Osteoblast (primary cell): ENCODE measurements at places on chromosomes 1 and 21. TPM values are rescaled to one million over a fixed set of nuclear protein-coding genes. Genes with fewer than 3 reads are reported as not detected.

- H3K27me3 ChIP-seq = no peaks in the 10 kb centered on the region
- no peak overlapping the region for H3K4me3 ChIP-seq
- H3K36me3 ChIP-seq = no peaks in the 10 kb centered on the region
- DNase-seq = no peak
- no peaks in the 10 kb centered on the region for H3K4me1 ChIP-seq
- no peak overlapping the region for H3K27ac ChIP-seq
Measured at GRCh38 chr1:234168061-234168724, 205.1 kb upstream of the COA6 start.

GRCh38 chr1:244214009-244214967 lies 163.2 kb downstream of the ZBTB18 start:
- no peaks in the 10 kb centered on the region for H3K36me3 ChIP-seq
- H3K4me1 ChIP-seq = peaks cover 22% of the 10 kb centered on the region
- H3K27me3 ChIP-seq = no peaks in the 10 kb centered on the region
- peak overlapping the region; percentile 13 for H3K4me3 ChIP-seq

GRCh38 chr1:2231532-2232254 lies 3.6 kb downstream of the SKI start:
- peaks cover 51% of the 10 kb centered on the region for H3K4me1 ChIP-seq
- DNase-seq = peak; percentile 99
- H3K36me3 ChIP-seq = peaks cover 7% of the 10 kb centered on the region
- peak overlapping the region; percentile 88 for H3K4me3 ChIP-seq
- peak overlapping the region; percentile 69 for H3K27ac ChIP-seq
- H3K27me3 ChIP-seq = no peaks in the 10 kb centered on the region

GRCh38 chr1:2534687-2535441 lies 4.8 kb upstream of the HES5 start:
- peaks cover 17% of the 10 kb centered on the region for H3K27me3 ChIP-seq
- DNase-seq = no peak
- H3K27ac ChIP-seq = no peak overlapping the region
- peaks cover 7% of the 10 kb centered on the region for H3K4me1 ChIP-seq
- no peaks in the 10 kb centered on the region for H3K36me3 ChIP-seq
- H3K4me3 ChIP-seq = no peak overlapping the region

GRCh38 chr1:43444836-43445235 lies 8.9 kb downstream of the HYI start:
- peaks cover 87% of the 10 kb centered on the region for H3K36me3 ChIP-seq
- H3K27me3 ChIP-seq = no peaks in the 10 kb centered on the region
- no peak overlapping the region for H3K27ac ChIP-seq
- no peaks in the 10 kb centered on the region for H3K4me1 ChIP-seq
- H3K4me3 ChIP-seq = no peak overlapping the region
- DNase-seq = no peak

GRCh38 chr1:113856401-113856790 lies 15.1 kb downstream of the PTPN22 start:
- no peak overlapping the region for H3K4me3 ChIP-seq
- no peak for DNase-seq
- no peak overlapping the region for H3K27ac ChIP-seq
- H3K4me1 ChIP-seq = peaks cover 18% of the 10 kb centered on the region
- H3K27me3 ChIP-seq = no peaks in the 10 kb centered on the region

GRCh38 chr1:43531906-43532584 lies 1.4 kb downstream of the PTPRF start:
- peak overlapping the region; percentile 32 for H3K27ac ChIP-seq
- no peaks in the 10 kb centered on the region for H3K36me3 ChIP-seq
- DNase-seq = peak; percentile 77
- H3K27me3 ChIP-seq = no peaks in the 10 kb centered on the region
- peaks cover 16% of the 10 kb centered on the region for H3K4me1 ChIP-seq

DNA sequence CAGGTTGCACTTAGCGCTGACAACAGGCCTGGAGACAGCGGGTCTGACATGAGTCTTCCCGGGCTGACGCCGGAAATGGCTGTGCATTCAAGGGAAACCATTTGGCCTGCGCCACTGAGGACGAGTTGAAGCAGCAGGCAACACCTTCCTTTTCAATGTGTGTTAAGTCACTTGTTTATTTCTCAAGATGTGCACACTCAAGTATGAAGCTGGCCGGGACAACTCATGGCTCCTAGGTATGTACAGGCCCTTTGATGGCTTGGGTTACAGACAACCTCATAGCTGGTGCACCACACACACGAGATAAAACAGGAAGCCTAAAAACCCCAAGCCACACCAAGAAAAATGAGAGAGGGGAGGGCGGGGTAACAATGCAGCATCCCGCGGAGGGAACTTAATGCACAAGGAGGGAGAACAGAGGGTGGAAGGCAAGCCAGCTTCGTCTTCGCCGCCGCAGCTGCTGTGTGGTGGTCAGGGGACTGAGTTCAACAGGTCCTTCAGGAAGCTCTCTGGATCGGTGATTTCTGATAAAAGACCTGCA lies 118.0 kb upstream of the IFFO2 start:
- H3K4me3 ChIP-seq = no peak overlapping the region
- peaks cover 66% of the 10 kb centered on the region for H3K36me3 ChIP-seq
- no peaks in the 10 kb centered on the region for H3K4me1 ChIP-seq
- no peak overlapping the region for H3K27ac ChIP-seq

GRCh38 chr1:170959385-170959784 lies 24.1 kb downstream of the MROH9 start:
- H3K36me3 ChIP-seq = no peaks in the 10 kb centered on the region
- H3K27me3 ChIP-seq = no peaks in the 10 kb centered on the region
- no peak overlapping the region for H3K27ac ChIP-seq
- peak; percentile 60 for DNase-seq
- H3K4me1 ChIP-seq = peaks cover 4% of the 10 kb centered on the region
- H3K4me3 ChIP-seq = no peak overlapping the region

DNA sequence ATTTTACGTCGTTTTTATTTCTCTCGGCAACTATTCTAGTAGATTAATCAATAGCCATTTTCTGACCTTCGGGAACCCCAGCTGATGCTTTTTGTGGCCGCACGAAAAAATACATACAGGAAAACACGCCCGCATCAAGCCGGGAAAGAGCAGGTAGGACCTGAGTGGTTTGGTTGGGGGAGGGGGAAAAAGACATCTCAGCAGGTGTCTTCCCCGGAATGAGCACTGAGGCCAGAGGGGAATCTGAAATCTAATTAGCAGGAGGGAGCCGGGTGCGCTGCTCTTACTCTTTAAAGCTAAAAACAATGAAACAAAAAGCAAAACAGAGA lies 618 bp upstream of the FOXD3 start:
- H3K27me3 ChIP-seq = peaks cover 99% of the 10 kb centered on the region
- H3K4me3 ChIP-seq = peak overlapping the region; percentile 67
- DNase-seq = no peak

- peak overlapping the region; percentile 40 for H3K4me3 ChIP-seq
- H3K4me1 ChIP-seq = no peaks in the 10 kb centered on the region
- H3K27me3 ChIP-seq = no peaks in the 10 kb centered on the region
- H3K27ac ChIP-seq = no peak overlapping the region
- H3K36me3 ChIP-seq = no peaks in the 10 kb centered on the region
- DNase-seq = peak; percentile 11
Measured at GRCh38 chr1:190478149-190479049, 735 bp upstream of the BRINP3 start.

GRCh38 chr1:222009105-222009730 lies 267.3 kb upstream of the DUSP10 start:
- no peaks in the 10 kb centered on the region for H3K36me3 ChIP-seq
- no peak overlapping the region for H3K4me3 ChIP-seq
- peaks cover 16% of the 10 kb centered on the region for H3K4me1 ChIP-seq
- no peak overlapping the region for H3K27ac ChIP-seq
- DNase-seq = no peak

GRCh38 chr1:147266381-147266780 lies 23.9 kb downstream of the CHD1L start:
- H3K27ac ChIP-seq = no peak overlapping the region
- H3K4me3 ChIP-seq = no peak overlapping the region
- H3K4me1 ChIP-seq = peaks cover 19% of the 10 kb centered on the region
- H3K27me3 ChIP-seq = no peaks in the 10 kb centered on the region
- DNase-seq = no peak

GRCh38 chr1:76055987-76056386 lies 18.6 kb upstream of the ST6GALNAC3 start:
- no peaks in the 10 kb centered on the region for H3K36me3 ChIP-seq
- no peak overlapping the region for H3K4me3 ChIP-seq
- no peak overlapping the region for H3K27ac ChIP-seq
- no peaks in the 10 kb centered on the region for H3K27me3 ChIP-seq

DNA sequence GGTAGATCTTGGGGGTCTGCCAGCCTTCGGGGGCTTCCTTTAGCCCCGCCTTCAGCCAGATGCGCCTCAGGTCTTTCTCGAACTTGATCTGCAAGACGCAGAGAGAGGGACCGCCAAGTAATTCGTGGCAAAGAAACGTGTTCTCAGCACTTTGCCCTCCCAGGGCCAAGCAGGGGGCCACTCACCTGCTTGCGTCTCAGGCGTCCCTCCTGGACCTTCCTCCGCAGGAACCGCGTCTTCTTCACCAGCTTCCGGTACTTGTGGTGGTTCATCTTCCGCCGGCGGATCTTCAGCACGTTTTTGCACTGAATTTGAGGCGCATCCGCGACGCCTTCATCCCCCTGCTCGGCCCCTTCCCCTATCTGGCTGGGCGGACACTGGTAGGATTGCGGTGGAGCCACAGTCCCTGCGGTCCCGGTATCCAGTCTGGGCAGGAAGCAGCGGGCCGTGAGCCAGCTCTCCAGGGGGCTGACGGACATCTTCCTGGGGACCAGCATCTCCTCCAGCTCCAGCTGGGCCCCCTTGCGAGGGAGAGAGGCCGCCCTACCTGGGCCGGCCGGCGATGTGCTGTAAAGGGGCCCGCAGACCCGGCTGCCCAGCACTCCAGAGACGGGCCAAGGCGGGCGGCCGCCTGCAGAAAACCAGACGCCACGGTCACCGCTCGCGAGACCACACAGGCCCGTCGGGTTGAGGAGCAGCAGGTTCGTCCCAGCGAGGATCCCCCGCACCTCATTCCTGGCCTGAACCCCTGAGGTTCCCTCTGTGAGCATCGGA lies 1.0 kb downstream of the AURKAIP1 start:
- peak; percentile 85 for DNase-seq
- H3K4me1 ChIP-seq = peaks cover 25% of the 10 kb centered on the region
- H3K36me3 ChIP-seq = peaks cover 6% of the 10 kb centered on the region
- peak overlapping the region; percentile 92 for H3K4me3 ChIP-seq

DNA sequence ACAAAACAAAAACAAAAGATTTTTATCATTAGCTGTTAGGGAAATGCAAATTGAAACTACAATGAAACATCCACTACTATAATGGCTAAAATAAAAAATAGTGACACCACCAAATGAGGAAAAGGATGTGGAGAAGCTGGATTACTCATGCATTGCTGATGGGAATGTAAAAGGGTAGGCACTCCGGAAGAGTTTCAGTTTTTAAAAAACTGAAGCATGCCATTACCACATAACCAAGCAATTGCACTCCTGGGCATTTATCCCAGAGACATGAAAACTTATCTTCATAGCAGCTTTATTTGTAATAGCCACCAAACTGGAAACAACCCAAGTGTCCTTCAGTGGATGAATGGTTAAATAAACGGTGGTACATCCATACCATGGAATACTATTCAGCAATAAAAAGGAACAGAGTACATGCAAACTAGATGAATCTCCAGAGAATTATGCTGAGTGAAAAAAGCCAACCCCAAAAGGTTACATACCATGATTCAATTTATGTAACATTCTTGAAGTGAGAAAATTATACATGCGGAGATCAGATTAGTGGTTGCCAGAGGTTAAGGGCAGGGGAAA lies 14.5 kb upstream of the CFAP298 start:
- H3K4me3 ChIP-seq = no peak overlapping the region
- H3K4me1 ChIP-seq = no peaks in the 10 kb centered on the region
- DNase-seq = peak; percentile 52
- no peaks in the 10 kb centered on the region for H3K27me3 ChIP-seq
- no peak overlapping the region for H3K27ac ChIP-seq

GRCh38 chr1:171310661-171311087 lies 3.3 kb upstream of the FMO4 start:
- H3K27me3 ChIP-seq = peaks cover 3% of the 10 kb centered on the region
- H3K36me3 ChIP-seq = no peaks in the 10 kb centered on the region
- no peak for DNase-seq
- no peak overlapping the region for H3K4me3 ChIP-seq

GRCh38 chr1:67892476-67893125 lies 59.3 kb upstream of the GNG12 start:
- no peak for DNase-seq
- H3K27ac ChIP-seq = no peak overlapping the region
- H3K36me3 ChIP-seq = no peaks in the 10 kb centered on the region
- no peaks in the 10 kb centered on the region for H3K27me3 ChIP-seq

- H3K4me1 ChIP-seq = peaks cover 33% of the 10 kb centered on the region
- peak; percentile 94 for DNase-seq
- H3K4me3 ChIP-seq = no peak overlapping the region
- peak overlapping the region; percentile 68 for H3K27ac ChIP-seq
- H3K27me3 ChIP-seq = no peaks in the 10 kb centered on the region
Measured at GRCh38 chr21:46081022-46081861, 16.7 kb upstream of the COL6A2 start.

- no peaks in the 10 kb centered on the region for H3K36me3 ChIP-seq
- peaks cover 47% of the 10 kb centered on the region for H3K27me3 ChIP-seq
- DNase-seq = peak; percentile 82
Measured at GRCh38 chr1:111988743-111989453, 570 bp downstream of the KCND3 start.

DNA sequence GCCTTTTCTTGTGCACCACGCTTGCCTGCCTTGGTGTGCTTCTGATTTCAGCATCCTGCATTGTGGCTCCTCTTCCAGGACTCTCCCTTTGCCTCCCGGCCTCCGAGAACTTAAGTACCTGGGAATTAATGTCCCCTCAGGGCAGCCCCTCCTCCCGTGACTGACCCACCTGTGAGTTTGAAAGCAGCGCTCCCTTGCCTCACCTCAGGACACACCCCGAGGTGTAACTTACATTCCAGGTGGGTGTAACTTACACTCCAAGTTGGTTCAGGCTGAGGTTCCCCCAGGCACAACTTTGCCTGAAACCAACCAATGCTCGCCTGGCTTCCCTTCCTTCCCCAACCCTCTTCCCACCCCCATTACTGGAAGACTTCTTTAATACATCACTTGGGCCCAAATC lies 161.4 kb downstream of the KAZN start:
- no peaks in the 10 kb centered on the region for H3K4me1 ChIP-seq
- H3K27ac ChIP-seq = no peak overlapping the region
- no peaks in the 10 kb centered on the region for H3K27me3 ChIP-seq
- no peaks in the 10 kb centered on the region for H3K36me3 ChIP-seq

PEX19 gene
- total RNA-seq = 38.0 and 43.3 TPM in 2 replicates

CD58 gene
- total RNA-seq = 20.6 and 23.5 TPM in 2 replicates

SGIP1 gene
- 17.4 and 31.5 TPM in 2 replicates for total RNA-seq

RAB25 gene
- total RNA-seq = not detected in 2 replicates

OR10J1 gene
- not detected in 2 replicates for total RNA-seq

UTP25 gene
- 22.1 and 24.5 TPM in 2 replicates for total RNA-seq

GPR25 gene
- not detected in 2 replicates for total RNA-seq

CRNN gene
- total RNA-seq = not detected in 2 replicates
